ENCODE measurements at places on chromosomes 5 and 9. TPM values are rescaled to one million over a fixed set of nuclear protein-coding genes. Genes with fewer than 3 reads are reported as not detected.

DNA sequence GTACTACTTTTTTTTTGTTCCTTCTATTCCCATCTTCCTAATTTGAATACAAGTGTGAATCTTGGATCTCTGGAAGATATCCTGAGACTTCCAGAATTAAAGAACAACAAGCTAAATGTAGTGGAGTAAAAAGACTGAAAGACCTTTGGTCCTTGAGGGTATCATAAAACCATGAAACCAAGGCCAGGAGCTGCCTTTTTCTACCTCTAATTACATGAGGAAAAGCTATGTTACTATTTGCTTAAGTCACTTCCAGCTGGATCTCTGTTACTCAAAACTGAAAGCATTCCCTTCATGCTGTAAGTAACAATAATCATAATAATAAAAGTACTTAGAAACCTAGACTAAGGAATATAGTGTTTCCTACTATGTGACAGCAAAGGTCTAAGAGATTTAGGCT, 649.6 kb downstream of the KCTD16 start:
- H3K4me3 ChIP-seq = no peak overlapping the region
- H3K4me1 ChIP-seq = no peaks in the 10 kb centered on the region
- H3K27me3 ChIP-seq = no peaks in the 10 kb centered on the region
- no peaks in the 10 kb centered on the region for H3K36me3 ChIP-seq

GMCL2 gene
- total RNA-seq = not detected

FCHO2 gene
- 36.4 TPM for total RNA-seq

DNA sequence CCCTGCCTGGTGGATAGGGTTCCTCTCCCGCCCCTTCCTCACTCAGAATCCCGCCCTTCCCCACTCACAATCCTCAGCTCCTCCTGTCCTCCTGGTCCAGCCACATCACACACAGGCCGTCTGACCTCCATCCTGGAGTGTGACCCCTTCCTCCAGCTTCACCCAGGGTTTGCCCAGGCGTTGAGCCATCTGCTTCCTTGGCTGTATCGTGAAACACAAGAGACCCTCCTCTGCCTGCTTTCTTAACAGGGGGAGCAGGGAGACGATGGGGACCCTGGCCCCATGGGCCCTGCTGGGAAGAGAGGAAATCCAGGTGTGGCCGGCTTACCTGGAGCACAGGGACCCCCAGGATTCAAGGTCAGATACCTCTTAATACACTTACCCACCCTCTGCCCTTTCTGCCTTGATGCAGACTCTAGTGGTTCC, 32.3 kb upstream of the ORM1 start:
- no peak overlapping the region for H3K4me3 ChIP-seq
- no peaks in the 10 kb centered on the region for H3K27me3 ChIP-seq
- H3K27ac ChIP-seq = no peak overlapping the region
- no peak for DNase-seq
- H3K4me1 ChIP-seq = peaks cover 30% of the 10 kb centered on the region

DNA sequence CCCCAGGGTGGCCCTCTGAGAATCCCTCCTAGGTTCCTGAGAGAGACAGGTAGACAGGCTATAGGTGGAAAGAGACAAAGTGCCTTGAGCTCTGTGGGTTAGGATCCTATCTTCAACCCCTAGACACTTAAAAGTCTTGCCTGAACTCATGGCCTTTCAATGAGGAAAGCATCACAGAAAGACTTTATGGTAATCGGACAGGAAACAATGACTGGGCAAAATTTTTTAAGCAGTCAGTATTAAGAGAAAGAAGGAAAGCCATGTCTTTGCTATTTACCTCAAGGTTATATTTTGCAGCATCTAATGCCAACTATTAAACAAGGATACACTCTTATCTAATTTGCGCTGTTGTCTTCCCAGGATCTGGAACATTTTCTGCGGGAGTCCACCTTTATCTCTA, 93.2 kb downstream of the PCSK1 start:
- no peak overlapping the region for H3K4me3 ChIP-seq
- peaks cover 5% of the 10 kb centered on the region for H3K27me3 ChIP-seq
- DNase-seq = no peak
- H3K36me3 ChIP-seq = no peaks in the 10 kb centered on the region
- H3K27ac ChIP-seq = no peak overlapping the region
